Naive thymus-derived CD8-positive, alpha-beta T cell (primary cell): ENCODE measurements at places on chromosomes 1 and 21. TPM values are rescaled to one million over a fixed set of nuclear protein-coding genes. Genes with fewer than 3 reads are reported as not detected.
A peak's percentile ranks its signal among the peaks of the same experiment; 100 is the strongest.

The DR1 gene
- 65.0 TPM for total RNA-seq

The ERI3 gene
- 27.2 TPM for total RNA-seq

DNA sequence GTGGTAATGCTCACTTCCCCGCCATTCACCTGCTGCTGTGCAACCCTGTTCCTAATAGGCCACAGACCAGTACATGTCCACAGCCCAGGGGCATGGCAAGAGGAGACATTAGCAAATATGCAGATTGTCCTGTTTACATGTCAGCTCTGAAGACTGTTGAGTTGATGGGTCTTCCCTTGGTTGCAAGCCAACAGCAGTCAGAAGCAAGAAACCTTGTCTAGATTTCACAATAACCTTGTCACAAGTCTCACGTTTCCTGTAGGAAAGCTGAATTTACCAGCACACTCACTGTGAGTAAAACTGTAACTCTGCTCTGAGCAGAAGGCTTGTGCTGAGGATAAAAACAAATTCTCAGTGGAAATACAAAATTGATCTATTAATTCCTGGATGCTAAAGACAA is 195.1 kb downstream of the HLX start:
- no peak for DNase-seq

GRCh38 chr1:229027622-229028182 is 243.2 kb upstream of the RAB4A start:
- DNase-seq = peak; percentile 23

DNA sequence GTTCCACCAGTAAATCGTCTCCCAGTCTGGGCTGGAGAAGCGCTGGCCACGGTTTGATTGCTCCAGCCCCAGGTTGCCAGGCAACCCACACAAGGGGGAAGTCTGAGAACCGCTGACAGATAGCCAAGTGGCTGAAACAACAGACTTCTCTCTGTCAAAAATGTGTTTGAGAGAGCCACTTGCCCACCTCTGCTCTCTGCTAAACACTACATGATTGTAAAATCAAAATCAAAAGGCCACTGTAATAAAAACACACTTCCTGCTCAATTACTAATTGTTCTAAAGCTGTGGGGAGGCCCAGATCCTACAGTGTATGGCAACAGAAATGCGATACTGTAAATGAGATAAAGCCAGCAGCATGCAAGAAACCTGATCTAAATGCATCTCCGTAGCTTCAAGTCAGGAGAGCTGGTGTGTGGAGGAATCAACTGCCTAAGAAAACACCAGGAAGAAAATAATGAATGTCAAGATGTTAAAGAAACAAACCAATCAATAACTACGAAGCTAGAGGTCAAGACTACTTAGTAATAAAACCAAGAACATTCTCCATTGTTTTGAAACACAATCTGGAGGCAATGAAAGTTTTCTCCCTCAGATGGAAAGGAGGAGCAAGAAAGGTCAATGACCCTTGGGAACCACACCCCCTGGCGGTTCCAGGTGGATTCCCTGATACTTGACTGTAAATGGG is 121.2 kb downstream of the SLC45A1 start:
- DNase-seq = no peak

GRCh38 chr1:21490774-21491487 is 18.3 kb upstream of the ALPL start:
- no peak for DNase-seq

- DNase-seq = no peak
These were observed 42.8 kb upstream of the PADI1 start for GRCh38 chr1:17161926-17162800.

DNA sequence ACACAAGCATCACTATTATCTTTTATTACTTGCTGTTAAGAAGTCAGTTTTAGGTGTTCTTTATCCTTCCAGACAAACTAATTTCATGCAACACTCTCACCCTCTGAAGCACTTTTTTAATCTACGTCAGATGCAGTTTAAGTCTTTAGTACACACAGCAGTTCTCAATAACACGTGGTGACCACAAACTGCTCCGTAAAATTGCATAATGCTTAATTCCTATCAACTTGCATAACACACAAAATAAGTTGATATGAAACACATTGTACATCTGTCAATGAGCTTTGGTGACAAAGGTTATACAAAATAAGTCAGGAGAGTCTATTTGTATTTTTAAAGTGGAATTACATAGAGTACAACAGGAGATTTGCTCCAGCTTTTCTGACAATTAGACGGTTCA is 140.9 kb upstream of the ETS2 start:
- DNase-seq = no peak

- DNase-seq = no peak
These were observed 9.0 kb downstream of the TRAF5 start for GRCh38 chr1:211335522-211336157.

The IFNAR2 gene
- 59.7 TPM for total RNA-seq

DNA sequence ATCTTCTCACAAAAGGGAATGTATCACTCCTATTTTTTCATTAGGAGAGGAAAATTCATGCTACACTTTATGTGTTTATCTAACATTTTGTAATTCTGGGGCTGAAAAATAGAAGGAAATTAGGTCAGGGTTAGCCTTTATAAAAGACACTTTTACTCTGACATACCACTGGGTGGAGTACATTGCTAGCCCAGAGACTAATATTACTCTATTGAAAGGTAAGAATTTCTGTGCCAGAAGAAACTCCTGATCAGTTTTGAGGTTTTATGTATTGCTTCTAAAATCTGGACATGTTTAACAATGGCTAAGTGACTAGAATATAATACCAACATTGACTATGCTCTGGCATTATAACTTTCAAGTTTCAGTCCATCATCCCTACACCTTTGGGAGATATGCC is 724.6 kb downstream of the USP25 start:
- DNase-seq = no peak

DNA sequence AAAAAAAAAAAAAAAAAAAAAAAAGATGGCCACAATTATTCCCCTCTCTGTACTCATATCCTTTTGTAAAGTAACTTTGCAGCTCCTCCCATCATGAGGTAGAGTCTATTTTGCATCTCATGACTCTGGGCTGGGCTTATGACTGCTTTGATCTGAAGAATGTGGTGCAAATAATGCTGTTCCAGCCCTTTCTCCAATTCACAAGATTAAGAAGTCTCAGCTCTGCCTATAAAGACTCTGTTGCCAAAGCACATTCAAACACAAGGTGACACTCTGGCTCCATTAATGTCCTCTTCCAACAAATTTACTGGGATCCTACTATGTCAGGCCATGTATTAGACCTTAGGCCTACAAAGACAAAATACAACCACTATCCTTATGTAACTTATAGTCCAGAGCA is 64.8 kb upstream of the PTCH2 start:
- DNase-seq = no peak

The FCRL1 gene
- total RNA-seq = 13.2 TPM

GRCh38 chr1:116123837-116124533 is 12.8 kb downstream of the MAB21L3 start:
- DNase-seq = no peak

DNA sequence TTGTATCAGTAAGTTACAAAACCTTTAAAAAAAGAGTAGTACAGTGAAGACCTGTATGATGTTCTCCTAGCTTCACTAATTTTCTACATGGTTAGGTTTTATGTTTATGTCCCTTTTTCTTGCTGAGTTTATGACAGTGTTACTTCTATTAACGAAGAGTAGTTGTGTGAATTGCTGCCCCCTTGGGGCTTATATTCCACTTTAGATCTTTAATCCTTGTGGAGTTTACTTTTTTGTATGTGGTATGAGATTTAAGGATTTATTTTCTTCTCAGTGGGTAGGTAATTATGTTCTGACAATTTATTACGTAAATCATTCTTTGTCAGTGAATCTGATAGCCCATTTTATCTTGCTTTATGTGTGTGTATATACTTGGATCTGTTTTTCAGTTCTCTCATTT is 14.8 kb downstream of the KCTD3 start:
- no peak for DNase-seq

The TFF3 gene
- not detected for total RNA-seq

GRCh38 chr21:46301759-46302158 is 15.6 kb downstream of the YBEY start:
- DNase-seq = no peak

DNA sequence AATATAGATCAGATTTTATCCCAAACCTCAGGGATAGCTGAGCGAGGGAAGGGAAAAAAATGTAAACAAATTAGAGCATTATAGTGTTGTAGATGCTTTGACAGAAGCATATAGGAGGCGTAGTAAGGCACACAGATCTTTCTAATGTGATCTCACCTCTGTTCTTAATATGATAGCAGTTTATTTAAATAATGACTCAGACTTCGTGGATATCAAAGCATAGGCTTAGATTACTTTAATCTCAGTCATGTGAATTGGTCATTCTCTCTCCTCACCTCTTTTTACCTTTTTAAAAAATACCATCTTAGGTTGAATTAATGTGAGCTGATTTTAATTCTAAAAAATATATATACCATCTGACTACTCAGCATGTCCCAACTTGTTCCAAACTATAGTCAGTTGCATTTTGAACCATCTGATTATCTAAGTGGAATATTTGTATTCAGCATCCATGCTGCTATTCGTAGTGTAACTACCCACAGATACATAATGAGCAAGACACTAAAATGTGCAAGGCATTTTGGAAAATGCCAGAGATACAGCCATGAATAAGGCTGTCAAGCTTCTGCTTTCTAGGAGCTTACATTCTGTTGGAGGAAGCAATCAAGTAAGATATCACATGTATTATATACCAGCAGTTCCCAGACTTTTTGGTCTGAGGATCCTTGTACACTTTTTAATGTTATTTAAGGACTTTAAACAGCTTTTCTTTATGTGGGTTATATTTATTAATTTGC is 76.7 kb downstream of the OSBPL9 start:
- DNase-seq = no peak

GRCh38 chr1:4375812-4376211 is 278.6 kb upstream of the AJAP1 start:
- no peak for DNase-seq

- DNase-seq = no peak
These were observed 13.3 kb downstream of the ZBTB8OS start for GRCh38 chr1:32636914-32637645.

DNA sequence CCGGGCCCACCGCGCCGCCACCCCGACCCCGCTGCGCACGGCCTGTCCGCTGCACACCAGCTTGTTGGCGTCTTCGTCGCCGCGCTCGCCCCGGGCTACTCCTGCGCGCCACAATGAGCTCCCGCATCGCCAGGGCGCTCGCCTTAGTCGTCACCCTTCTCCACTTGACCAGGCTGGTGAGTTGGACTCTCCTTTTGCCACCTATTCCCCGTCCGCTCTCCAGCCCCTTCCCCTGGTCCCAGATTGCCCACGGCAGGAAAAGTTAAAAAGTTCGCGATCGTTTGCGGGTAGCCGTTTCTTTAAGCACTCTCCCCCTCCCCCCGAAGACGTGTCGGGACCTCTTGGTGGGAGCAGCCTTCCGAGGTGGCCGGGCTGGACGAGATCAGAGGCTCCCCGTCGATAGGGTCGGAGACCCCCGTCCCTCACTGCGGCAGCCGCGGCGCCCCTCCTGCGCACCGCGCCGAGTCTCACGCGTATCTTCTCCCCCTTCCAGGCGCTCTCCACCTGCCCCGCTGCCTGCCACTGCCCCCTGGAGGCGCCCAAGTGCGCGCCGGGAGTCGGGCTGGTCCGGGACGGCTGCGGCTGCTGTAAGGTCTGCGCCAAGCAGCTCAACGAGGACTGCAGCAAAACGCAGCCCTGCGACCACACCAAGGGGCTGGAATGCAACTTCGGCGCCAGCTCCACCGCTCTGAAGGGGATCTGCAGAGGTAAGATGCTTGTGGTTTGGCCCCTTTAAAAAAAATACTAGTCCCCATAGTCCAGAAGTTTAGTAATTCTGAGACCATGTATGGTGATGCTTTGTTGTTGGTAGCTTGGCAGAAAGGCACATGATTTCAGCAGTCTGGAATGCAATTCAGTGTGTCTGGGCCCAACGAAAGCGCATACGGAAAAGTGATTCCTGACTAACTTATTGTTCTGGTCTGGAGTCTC is 576 bp downstream of the CCN1 start:
- DNase-seq = no peak

GRCh38 chr1:235878082-235878811 is 11.5 kb upstream of the LYST start:
- no peak for DNase-seq

DNA sequence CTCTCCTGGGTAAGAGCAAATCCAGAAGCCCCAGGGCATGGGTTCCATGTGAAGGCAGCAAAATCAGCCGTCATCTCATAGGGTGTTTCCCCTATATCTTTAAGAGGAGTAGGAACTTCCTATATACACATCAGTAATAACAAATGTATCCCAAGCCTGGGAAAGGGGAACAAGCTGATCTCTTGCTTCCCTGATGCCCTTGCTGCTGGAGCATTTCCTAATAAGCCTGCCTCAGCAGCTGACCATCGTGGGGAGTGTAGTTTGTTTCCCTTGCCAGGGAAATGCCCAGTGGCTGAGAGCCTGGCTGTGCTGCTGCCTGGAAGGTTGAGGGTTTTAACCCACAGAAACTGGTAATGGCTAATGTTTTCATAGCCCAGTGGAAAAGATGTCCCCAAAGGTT is 177.0 kb downstream of the NPHP4 start:
- DNase-seq = no peak

- DNase-seq = no peak
These were observed 137.3 kb upstream of the PLXNA2 start for GRCh38 chr1:208381481-208381880.

DNA sequence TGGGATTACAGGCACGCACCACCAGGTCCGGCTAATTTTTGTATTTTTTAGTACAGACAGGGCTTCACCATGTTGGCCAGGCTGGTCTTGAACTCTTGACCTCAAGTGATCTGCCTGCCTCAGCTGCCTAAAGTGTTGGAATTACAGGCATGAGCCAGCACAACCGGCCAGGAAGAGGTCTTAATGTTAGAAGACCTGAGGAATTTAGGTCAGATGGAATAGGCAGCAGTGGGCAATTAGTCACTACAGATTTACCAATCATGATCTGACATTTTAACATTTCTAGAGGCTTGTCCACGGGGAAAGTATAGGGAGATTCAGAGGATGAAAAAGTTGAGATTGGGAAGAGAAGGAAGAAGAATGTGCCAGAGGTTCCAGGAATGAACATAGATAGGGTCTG is 8.9 kb upstream of the APP start:
- DNase-seq = no peak

The FAM229A gene
- total RNA-seq = 30.7 TPM

- peak; percentile 58 for DNase-seq
These were observed 898 bp downstream of the LDLRAP1 start for GRCh38 chr1:25544243-25544764.

- DNase-seq = no peak
These were observed 173.4 kb downstream of the ZZZ3 start for GRCh38 chr1:77509051-77509492.

DNA sequence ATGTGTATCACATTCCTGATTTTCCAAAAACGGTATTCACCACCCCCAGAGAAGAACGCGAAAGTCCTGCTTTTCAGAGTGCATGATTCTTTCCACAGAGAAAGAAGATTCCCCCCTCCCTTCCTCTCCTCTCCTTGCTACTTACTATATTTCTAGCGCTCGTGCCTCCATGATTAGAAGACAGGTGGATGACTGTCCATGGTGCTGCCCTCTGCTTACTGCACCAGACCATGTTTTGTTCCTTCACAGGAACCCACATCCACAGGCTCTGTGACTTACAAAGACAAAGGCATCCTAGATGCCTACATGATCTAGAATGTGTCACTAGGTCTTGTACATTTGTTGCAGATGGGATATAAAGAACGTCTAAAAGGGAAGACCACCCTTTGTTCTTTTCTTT is 49.1 kb upstream of the ZNF648 start:
- no peak for DNase-seq

GRCh38 chr1:37486680-37487618 is 12.6 kb downstream of the ZC3H12A start:
- DNase-seq = peak; percentile 88

- DNase-seq = no peak
These were observed 72.2 kb upstream of the GADD45A start for GRCh38 chr1:67612788-67613241.
